HL-60 (cell line): ENCODE measurements at places on chromosomes 4 and X.
A peak's percentile ranks its signal among the peaks of the same experiment; 100 is the strongest.

DNA sequence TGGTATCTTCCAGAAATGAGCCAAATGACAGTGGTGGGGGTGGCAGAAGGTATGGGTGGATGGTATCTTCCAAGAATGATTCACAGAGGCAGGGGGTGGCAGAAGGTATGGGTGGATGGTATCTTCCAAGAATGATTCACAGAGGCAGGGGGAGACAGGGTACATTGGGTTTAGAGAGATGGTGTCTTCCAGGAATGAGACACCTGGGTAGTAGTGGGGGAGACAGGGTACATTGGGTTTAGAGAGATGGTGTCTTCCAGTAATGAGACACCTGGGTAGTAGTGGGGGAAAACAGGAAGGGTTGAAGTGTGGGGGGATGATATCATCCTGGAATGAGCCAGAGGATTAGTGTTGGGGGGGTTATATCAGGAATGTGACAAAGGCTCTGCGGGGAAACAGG, 62.0 kb downstream of the MAOA start:
- DNase-seq: no peak

DNA sequence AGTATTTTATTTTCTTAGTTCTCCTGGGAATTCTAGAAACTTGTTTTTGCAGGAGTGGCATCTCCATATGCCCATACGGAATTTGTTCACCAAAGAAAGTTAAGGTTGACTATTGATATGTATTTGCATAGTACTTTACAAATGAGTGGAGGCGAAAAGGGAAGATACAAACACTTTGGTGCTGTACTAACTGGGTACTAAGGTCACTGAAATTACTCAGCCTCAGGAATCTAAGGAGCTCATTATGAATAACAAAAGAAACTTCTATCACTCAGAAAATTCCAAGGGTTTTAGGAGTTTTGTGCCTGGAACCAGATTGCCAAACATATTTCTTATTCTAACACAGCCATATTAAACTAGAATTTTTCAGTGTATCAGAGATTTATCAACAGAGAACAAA, 27.4 kb upstream of the TMPRSS11B start:
- DNase-seq: no peak

- DNase-seq: no peak
Observed at GRCh38 chr4:68736813-68737212, 66.4 kb upstream of the UGT2B15 start.

DNA sequence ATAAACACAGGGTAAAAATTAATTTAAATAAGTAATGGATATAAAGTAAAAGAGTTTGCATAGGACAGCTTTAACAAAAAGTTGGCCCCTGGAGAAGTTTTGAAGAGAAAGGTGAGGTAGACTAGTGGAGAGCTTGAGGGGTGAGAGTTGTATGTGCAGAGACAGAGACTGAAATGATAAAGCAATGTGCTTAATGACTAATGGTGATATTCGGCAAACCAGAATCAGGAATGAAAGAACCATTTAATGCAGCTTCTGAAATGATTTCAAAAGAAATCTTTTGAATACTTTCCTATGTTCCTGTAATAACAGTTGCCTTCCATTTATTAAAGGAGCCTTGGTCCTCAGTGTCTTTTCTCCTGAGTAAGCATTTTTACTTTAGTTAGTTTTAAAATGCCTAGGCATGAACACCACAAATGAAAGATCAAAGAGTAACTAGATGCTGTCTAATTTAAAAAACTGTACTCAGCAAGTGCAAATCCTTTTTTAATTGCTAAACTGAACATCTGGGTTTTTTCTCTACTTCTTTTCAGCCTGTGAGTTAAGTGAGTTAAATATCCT, 28.5 kb downstream of the CAMK2D start:
- no peak for DNase-seq

DNA sequence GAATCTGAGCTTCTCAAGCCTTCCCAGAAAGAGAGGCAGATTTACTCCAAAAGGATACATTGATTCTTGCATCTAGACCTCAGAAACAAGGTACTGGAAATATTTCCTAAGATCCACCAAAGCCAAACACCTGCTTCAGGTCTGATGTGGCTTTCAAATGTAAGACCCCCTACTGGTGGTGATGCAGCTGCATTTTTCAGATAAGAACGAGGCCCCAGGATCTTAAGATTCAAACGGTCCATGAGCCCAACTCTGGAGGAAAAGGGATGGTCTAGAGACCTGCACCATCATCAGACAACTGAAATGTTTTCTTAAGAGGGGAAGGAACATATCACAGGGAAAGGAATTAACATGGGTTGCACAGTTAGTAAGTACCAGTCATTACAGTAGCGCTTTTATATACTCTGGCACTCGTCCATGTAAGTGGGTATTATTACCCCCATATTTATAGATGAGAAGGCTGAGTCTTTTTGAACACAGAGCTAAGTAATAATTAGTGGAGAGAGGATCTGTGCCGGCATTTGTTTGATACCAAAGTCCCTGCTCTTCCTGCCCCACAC, 73.7 kb downstream of the LEF1 start:
- DNase-seq: no peak

- DNase-seq: peak; percentile 35
Observed at GRCh38 chr4:51901363-51901762, 58.4 kb downstream of the DCUN1D4 start.

DNA sequence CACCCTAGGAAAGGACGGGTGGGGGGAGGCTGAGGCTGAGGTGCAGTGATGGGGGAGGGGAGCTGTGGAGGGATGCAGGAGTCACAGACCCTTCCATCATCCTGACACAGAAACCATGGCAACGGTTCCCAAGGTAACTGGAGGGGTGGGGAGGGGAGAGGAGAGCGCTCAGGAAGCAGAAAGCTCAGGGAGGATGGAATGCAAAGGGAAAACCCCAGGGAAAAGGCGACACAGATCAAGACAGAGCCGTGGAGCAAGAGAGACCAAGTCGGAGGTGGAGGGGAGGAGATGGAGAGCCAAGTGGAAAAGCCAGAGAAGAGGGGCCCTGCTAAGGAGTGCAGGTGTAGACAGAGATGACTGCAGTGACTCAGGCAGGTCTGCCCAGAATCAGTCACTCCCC, 14.5 kb downstream of the L1CAM start:
- no peak for DNase-seq

GRCh38 chrX:41718481-41719235, 5.3 kb upstream of the GPR82 start:
- DNase-seq: no peak

DNA sequence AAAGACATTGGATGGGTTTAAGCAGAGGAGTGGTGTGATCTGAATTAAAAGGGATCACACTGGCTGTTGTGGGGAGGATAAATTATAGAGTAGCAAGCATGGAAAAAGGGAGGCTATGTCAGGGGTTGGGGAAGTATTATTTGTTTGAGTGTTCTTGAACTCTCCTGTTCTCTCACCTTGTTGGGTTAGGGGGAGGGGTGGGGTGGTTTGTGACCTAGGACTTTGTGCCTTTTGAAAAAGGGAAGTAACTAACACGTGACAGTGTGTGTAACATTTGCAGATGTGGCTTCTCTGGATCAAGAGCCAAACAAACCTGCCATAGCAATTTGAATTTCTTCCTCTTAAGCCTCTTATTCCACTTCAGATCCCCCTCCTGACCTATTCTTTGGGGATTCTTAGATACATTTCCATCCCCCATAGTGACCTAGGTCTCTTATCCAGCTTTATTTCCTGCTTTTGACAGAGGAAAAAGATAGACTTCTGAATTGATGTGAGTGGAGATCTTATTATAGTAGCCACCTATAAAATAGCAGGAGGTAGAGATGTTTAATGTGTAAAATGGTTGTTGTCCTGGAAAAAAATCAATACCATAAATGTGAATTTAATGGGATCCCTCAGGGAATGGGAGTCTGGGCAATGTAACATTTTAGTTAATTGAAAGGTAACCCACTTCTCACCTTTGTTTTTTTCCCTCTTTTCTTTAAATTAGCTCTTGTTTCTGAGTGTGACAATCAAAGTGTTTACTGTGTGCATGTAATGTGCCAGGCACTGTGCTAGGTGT, 120.4 kb downstream of the CT47B1 start:
- peak; percentile 1 for DNase-seq

DNA sequence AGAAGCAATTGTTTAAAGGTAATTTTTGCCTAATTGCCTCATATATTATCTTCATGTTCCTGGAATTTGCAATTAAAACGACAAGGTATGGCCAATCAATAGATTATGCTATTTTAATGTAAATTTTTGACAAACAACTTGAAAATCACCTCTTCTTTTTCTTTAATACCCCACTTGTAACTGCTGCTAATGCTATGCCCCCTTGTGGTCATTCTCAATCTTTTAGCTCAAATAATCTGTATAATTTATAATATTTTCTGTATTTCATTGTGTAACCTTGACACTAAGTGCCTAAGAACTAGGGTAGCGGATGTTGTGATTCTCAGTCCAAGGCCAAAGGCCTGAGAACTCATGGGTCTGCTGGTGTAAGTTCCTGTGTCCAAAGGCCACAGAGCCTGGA, 831.7 kb upstream of the POU3F4 start:
- no peak for DNase-seq

DNA sequence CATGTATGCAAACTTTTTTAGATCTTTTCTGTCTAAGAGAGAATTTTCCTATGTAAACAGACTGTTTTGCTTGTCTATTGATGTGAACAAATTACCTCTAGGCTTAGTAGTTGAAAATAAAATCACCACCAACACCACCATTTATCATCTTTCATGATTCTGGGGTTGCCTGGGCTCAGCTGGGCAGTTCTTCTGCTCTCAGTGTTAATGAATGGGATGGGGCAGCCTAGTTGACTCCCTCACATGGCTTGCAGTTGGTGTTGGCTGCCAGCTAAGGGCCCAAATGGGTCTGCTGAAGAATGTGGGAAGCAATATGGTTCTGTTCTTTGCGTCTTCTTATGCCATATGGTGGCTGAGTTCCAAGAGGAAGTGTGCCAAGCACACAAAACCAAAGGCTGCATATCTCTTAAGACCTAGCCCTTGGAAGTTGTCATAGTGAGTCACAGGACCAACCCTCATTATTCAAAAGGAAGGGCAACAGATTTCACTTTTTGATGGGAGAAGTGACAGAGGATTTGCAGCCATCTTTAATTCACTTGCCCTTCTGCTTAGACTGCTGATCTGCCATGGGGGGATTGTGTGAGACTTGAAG, 17.9 kb downstream of the REELD1 start:
- DNase-seq: peak; percentile 44

GRCh38 chrX:3407781-3408180, 61.3 kb upstream of the MXRA5 start:
- DNase-seq: no peak

DNA sequence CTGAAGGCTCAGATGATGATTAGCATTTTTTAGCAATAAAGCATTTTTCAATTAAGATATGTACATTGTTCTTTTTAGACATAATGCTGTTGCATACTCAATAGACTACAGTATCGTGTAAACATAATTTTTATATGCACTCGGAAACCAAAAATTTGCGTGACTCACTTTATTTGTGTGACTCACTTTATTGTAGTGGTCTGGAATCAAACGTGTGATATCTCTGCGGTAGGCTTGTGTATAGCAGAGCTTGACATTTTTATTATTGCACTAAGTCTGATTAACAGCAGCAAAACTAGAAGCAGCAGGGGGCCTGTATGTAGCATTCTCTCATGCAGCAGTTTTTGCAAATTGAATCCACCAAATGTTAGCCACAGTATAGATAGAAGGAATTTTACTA, 119.1 kb upstream of the PRDX4 start:
- DNase-seq: no peak

DNA sequence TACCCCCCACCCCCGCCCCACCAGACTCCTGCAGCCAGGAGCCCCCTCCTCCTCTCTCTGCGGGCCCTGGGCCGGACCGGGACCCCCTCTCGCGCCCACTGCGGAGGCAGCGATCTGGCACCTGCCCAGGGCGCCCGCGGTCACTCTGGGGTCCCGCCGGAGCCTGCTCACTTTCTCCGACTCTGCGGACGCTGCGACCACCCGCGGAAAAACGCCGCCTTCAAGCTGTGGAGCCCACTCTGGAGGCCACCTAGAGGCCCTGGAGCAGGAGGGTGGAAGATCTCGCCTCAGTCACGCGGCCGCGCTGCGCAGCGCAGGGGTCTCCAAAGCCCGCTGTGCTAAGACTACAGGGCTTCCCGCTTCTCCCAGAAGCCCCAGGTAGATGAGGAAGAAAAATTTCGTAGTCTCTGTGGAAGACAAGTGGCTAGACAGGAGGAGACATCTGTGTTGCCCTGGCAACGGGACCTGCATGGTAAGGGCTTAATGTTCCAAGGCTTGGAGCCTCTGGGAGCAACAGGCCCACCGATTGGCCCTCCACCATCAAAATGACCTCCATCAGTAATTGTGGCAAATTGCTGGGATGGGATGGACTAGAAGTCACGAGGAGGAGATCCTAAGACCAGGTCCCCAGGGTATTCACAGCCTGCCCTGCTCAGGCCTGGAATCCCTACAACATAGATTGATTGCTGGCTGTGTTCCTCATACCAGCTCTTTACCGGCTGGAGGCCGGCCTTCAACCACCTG, at the start of gene PNMA6F:
Gene PNMA6F (minus strand): TSS at position 387 of the 744 bp plus-strand sequence. CDS start 1,093 bp downstream, outside the sequence.
- no peak for DNase-seq

GRCh38 chr4:73615613-73616012, 4.6 kb downstream of the RASSF6 start:
- DNase-seq: no peak

- no peak for DNase-seq
Observed at GRCh38 chr4:71532407-71532806, 193.6 kb downstream of the SLC4A4 start.

- DNase-seq: no peak
Observed at GRCh38 chr4:20326977-20327376, 75.3 kb downstream of the SLIT2 start.

- DNase-seq: no peak
Observed at GRCh38 chr4:16617435-16617834, 281.0 kb downstream of the LDB2 start.

DNA sequence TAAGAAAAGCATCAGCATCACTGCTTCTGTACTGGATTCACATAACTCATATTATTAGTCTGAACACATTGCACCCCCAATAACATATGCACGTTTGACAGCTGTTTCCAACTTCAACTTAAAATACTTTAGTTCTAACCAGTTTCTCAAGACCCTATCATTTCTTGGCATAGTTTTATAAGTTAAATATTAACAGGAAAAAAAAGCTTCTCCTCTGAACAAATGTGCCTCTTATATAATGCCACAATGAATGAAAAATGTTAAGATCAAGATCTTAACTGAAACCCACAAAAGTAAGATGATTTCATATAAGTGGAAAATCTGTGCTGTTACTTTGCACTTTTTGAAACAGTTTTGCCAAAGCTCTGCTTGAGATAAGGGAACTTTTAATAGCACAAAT, 652.8 kb upstream of the FAM241A start:
- DNase-seq: no peak

DNA sequence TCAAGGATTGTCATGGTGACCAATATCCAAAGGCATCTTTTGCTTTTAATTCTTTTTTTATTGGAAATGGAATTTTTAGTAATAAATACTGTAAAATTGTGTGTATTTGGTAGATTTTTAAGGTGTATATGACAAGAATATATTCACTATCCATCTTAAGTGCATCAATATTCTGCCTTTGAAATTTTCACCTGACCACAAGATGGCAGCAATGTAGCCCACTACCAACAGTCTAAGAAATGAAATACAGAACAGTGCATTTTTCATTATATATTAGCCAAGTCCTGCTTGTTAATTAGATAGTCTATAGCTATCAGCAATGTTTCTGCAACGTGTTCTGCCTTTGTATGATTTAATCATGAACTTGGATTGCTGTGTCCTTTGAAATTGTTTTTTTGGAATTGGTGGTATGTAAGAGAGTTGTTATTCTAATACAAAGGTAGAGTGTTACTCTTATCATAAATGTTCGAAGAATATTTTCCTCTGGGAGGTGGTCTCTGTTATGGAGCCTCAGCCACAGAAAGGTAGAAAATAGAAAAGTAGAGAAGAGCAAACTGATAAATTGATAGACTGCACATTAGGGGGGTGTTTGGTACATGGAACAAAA, 38.2 kb downstream of the HPGDS start:
- no peak for DNase-seq

- no peak for DNase-seq
Observed at GRCh38 chr4:180960743-180961401, 1282.3 kb upstream of the TENM3 start.
